ENCODE measurements at places on chromosomes 12 and 14.

DNA sequence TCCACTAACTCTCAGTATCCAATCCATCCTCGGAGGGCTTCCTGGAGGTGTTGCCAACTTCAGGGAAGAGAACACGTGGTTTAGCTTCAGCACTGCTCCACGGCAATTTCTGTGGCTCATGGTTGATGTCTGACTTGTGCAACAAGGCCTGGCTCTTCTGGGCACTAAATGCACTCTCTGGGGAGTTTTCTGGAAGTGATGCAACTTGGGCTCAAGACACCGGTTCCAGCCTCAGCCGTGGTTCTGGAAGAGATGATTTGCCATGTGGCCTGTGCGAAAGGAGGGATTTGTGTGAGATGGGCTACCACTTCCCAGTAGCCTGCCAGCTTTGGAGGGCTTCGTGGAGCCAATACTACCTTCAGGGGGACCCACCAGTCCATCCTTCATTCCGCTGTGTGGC is 118.6 kb upstream of the RTL1 start:
- no peak for DNase-seq

- no peak for DNase-seq
Observed at GRCh38 chr12:116551952-116552772, 7.0 kb upstream of the MAP1LC3B2 start.

DNA sequence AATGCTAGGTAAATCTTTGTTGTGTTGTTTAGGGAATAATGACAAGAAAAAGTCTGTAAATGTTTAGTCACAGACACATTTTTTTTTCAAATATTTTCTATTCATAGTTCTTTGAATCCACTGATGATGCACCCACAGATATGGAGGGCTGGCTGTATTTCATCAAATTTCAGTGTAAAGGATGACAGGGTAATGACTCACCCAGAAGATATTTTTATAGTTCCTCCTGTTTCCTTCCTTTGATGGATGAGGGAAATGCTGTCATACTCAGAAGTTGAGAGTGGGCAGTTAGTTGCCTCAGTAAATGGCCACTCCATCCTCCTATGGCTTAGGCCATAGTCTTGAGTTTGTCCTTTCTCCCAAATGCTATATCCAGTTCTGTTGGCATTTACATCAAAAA is 76.9 kb upstream of the REP15 start:
- DNase-seq = peak; percentile 79

- no peak for DNase-seq
Observed at GRCh38 chr14:76678244-76678800, 82.9 kb upstream of the VASH1 start.

GRCh38 chr12:47216150-47216677 is 136.5 kb upstream of the AMIGO2 start:
- no peak for DNase-seq

DNA sequence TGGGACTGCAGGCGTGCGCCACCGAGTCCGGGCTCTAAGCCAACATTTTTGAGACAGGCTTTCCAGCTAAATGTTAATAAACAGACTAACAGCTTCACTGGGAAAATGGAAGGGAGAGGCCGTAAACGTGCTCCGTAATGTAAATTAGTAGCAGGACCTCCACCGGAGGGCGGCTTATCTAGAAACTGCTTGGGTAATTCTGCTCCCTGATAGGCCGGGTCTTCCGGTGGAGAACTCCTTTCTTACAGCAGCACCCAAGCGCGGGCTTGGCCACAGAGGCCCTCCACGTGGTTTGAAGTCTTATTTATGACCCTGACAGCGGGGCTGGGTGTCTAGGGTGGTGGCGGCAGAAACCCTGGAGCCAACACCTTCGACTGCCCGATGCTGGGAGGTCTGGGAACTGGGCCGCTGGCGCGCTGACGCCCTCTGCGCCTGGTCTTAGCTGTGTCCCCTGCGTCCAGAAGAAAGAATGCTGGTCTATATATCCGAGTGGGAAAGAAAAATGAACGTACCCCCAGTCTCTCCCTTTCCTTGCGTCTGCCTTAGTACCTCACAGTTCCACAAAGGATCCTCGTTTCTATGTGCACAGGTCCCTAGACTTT is 1.7 kb downstream of the DPPA3 start:
- no peak for DNase-seq

DNA sequence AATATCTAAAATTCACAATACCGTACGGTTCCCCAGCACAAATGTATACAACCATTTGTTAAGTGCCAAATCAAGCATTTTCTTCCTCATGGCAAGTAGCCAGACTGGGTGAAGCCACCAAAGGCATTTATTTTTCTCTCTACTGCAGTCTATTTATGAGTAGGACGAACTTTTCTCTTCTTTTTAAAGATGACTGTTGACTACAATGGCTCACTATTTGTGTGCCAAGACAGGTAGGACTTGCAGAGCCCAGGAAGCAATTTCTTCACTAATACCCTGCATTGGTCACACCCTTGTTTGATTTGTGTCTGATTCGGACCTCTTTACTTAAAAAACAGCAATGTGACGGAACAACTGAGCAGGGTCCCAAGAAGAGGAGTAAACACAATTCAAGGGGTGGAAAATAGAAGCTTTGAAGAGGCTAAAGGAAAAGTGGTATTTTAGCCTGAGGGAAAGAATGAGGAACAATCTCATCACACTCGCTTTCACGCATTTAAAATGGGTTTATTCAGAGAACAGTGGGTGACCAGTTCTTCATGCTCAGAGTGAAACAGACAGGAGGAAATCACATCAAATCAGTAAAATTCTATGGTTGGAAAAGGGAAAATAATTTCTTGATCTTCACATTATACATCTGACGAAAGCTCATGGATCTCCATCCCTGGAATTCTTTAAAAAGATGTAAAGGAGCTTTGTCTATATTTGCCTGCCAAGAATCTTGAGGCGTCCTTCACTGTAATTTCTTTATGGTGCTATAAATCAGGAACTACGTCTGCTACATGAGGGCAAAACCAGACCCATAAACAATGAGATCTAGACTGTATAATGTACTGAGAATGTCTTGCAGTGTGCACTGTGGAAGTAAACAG is 183.8 kb downstream of the PPM1H start:
- DNase-seq = no peak

GRCh38 chr12:110165540-110166159 is 41.5 kb downstream of the IFT81 start:
- DNase-seq = no peak
